Dermis microvascular lymphatic vessel endothelial cell (primary cell): ENCODE measurements at places on chromosomes 12 and 14. TPM values are rescaled to one million over a fixed set of nuclear protein-coding genes. Genes with fewer than 3 reads are reported as not detected.
A peak's percentile ranks its signal among the peaks of the same experiment; 100 is the strongest.

CHST11 gene
- total RNA-seq: 2.1 and 2.7 TPM in 2 replicates

VTI1B gene
- total RNA-seq: 36.2 and 51.2 TPM in 2 replicates

LAG3 gene
- under 0.01 and 0.13 TPM in 2 replicates for total RNA-seq

NPAS3 gene
- total RNA-seq: 0.13 TPM in 2 replicates

THAP2 gene
- total RNA-seq: 2.1 and 2.7 TPM in 2 replicates

WNT1 gene
- total RNA-seq: not detected in 2 replicates

GPR84 gene
- not detected in 2 replicates for total RNA-seq

EPYC gene
- total RNA-seq: not detected in 2 replicates

OAS2 gene
- total RNA-seq: 2.9 and 4.5 TPM in 2 replicates

KLRD1 gene
- total RNA-seq: under 0.01 and 0.13 TPM in 2 replicates

REC8 gene
- 1.0 and 1.7 TPM in 2 replicates for total RNA-seq

LHX5 gene
- total RNA-seq: not detected in 2 replicates

CCDC177 gene
- total RNA-seq: not detected in 2 replicates

TDRD9 gene
- total RNA-seq: 0.26 and 0.76 TPM in 2 replicates

- no peak for DNase-seq
Measured at GRCh38 chr12:76152181-76152807, 67.8 kb upstream of the NAP1L1 start.

- DNase-seq: peak; percentile 93
Measured at GRCh38 chr14:23306412-23307145, at the start of gene BCL2L2. TSS of gene BCL2L2 (plus strand) at chr14:23306833. CDS start at chr14:23307768, 935 bp downstream.

DNA sequence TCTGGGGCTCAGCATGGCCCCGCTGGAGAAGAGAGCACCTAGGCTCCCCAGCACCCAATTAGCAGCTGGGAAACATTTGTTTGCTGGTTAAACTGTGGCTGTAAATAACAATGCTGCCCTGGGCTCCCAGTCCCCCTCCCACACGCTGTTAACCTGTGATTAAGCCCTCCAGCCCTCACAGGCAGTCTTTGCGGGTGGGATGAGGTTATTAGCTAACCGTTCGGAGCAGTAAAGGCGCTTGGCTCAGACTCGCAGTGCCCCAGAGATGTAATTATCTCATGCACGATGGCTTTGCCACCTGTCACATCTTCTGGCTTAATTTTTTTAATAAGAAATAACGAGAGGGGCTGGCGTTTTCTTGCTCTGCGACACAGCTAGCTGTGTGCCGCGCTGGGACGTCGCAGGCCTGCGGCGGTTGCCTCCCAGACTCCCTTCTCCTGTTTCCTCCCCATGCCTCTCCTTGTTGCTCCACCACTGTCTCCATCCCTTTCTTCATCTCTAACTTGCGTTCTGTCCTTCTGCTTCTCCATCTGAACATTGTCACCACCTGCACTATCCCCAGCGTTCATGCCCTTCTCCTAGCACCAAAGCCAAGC is 239.2 kb upstream of the FKBP4 start:
- DNase-seq: no peak

DNA sequence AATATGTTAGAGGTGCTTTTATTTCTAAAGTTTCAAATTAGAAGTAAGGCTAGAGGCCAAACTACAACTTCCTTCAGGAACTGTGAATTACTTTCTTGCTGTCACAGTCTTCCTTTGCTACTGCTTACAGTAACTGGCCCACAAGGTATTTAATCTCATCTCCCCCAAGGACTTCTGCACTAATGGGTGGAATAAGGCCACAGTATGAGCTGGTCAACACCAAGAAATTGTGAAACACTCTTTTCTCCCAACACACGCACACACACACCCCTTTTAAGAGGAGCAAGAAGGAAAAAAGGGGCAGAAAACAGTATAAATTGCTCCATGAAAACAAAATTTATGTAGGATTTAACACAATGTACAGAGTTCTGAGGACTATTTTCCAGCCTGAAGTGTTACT is 45.6 kb downstream of the SCAF11 start:
- DNase-seq: no peak

- no peak for DNase-seq
Measured at GRCh38 chr12:75542942-75543341, 31.5 kb upstream of the KRR1 start.

DNA sequence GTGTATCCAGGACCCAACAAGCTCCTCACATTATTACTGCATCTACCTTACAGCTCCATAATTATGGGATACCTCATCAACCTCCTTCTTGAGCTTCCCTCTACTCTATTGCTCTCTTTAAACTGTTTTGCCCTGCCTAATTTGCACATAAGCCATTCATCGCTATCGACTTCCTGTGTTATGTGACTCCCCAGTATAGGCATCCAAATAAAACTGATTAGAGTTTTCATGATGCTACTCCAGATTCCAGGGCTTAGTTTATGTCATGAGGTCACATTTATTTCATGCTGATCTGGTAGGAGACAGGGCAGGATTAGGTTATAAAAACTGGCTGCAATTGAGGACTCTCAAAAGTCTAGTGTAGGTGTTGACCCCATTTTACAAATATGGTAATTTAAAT is 569.9 kb upstream of the MGAT4C start:
- DNase-seq: no peak

DNA sequence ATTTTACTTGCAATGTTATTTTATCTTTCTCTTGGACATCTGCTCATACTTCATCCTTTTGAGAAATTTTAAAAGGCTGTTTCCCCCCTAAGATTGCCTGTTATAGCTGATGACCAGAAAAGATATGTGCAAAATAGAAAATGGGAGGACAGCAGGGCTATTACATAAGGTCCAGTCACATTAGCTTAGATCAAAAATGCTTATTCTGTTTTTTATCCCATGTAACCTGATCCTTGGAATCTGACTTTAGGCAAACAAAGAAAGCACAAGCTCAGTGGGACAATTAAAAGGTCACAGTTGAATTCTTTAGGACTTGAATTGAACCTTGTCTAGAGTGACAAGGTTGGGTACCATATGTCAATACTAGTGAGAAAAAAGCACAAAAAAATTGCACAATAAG is 65.1 kb upstream of the TRHDE start:
- no peak for DNase-seq

- DNase-seq: no peak
Measured at GRCh38 chr12:113159937-113160336, 10.4 kb downstream of the CFAP73 start.

- DNase-seq: no peak
Measured at GRCh38 chr12:50606675-50607375, 102.0 kb downstream of the DIP2B start.

GRCh38 chr14:95338436-95338835 is 18.7 kb upstream of the CLMN start:
- no peak for DNase-seq

GRCh38 chr14:103519043-103519836 is 3.4 kb downstream of the CKB start:
- no peak for DNase-seq
